OCI-LY7 (cell line): ENCODE measurements at places on chromosomes 11 and 22. TPM values are rescaled to one million over a fixed set of nuclear protein-coding genes. Genes with fewer than 3 reads are reported as not detected.

GRCh38 chr11:97964332-97965004 lies 1056.3 kb upstream of the CNTN5 start:
- DNase-seq, result no peak

- DNase-seq, result no peak
Measured at GRCh38 chr11:27282806-27283205, 80.2 kb downstream of the CCDC34 start.

The GGA1 gene
- total RNA-seq, result 167 and 172 TPM in 2 replicates

The RBFOX2 gene
- 54.3 and 55.4 TPM in 2 replicates for total RNA-seq

DNA sequence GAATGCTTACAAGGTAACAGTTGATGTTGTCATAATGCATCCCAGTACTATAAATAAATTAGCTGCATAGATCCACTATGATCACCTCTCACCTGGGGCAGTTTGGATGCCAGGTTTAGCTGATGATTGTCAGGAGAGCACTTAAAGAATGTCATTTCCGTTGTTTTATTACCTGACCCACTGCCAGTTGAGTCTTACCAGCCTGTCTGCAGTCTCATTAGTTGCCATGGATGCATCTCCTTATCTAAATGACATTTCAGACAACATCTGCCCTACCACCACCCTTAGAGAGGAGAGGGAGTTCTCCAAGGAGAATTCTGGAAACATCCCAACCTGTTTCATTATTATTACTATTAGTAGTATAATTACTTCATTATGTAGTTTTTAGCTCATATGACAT lies 339.1 kb upstream of the API5 start:
- DNase-seq, result no peak

DNA sequence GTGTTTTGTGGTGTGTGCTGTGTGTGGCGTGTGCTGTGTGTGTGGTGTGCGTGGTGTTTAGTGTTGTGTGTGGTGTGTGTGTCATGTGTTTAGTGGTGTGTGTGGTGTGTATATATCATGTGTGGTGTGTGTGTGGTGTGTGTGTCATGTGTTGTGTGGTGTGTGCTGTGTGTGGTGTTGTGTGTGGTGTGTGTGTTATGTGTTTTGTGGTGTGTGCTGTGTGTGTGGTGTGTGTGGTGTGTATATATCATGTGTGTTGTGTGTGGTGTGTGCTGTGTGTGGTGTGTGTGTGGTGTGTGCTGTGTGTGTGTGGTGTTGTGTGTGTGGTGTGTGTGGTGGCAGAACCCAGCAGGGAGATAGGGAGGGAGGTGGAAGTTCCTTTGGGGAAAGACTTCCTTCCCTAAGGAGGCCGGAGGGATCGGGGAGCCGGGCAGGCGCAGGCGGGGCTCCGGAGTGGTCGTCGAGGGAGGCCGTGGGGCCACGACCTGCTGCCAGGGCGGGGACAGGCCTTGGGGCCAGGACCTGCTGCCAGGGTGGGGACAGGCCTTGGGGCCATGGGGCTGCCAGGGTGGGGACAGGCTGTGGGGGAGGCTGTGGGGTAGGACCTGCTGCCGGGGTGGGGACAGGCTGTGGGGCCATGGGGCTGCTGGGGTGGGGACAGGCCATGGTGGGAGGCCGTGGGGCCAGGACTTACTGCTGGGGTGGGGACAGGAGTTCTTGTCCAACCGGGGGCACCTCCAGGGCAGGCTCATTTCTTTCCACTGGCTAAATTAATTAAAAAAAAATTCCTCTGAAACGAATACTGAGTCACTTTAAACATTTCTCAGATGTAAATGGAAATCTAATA lies 15.2 kb downstream of the PIM3 start:
- no peak for DNase-seq

DNA sequence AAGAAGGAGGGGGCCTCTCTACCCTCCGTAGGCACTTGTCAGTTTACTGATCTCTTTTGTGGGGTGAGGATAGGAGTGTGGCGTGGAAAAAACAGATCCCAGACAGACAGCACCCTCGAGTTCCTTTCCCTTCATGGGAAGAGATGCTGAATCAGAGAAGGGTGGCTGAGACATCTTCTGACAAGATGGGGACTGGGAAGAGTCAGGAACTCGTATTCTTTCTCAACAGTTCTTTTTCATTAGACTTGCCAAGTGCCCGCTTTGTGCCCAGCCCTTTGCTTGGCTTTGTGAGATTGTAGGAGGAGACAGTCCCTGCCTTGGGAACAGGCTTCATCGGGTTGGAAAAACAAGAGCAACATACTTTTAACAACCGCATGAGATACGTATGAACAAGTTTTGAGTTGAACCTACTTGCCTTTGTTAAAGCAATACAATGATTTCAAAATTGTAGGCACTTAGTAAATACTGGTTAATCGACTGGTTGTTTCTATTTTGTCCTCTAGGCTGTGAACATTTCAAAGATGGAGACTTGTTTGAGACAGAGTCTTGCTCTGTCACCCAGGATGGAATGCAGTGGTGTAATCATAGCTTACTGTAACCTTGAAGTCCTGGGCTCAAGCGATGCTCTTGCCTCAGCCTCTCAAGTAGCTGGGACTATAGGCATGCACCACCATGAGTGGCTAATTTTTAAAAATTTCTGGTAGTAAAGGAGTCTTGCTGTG lies 1.1 kb downstream of the RRM1 start:
- DNase-seq, result peak; percentile 55

DNA sequence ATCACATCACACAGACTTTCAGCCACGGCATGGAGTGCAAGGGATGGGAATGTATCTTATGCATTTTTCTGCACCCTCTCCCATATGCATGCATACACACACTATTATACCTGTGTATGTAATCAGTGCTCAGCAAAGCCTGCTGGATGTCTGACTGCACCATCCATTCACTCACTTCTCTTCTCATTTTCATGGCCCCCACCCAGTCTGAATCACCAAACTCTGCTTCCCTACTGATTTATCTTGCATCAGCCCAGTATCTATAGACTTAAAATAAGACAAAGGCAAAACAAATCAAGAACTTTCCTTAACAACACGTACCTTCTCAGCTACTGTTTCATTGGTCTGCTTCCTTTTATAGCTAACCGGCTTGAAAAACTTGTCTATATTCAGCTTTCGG lies 21.6 kb downstream of the DBX1 start:
- DNase-seq, result no peak

The PKP3 gene
- not detected in 2 replicates for total RNA-seq

DNA sequence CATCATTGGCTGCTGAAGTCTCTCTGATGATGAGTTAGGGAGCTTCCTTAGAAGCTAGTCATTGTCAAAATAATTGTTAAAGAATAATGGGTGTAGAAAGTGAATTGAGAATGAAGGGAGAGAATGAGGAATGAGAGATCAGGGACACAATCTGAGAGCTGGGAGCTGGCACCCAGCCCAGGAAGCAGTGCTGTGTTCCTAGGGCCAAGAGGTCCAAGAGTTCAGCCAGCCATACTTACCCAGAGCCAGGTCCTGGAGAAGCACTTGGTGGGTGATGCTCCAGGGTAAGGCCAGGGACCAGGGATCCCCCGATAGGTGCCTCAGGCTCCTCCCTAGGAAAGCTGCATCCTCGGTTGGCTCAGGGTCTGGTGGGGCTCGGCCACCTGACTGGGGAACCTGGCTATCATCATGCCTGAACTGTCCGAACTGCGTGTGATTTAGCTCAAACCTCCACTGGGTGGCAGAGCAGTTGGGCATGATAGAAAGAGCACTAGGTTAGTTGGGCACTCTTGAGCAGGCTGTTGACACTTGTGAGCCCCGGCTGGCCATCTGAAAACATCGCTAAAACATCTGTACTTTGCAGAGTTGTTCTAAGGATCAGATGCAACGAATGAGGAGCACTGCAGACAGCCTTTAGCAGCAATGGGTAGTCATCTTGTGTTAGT lies 123.9 kb upstream of the NCAM1 start:
- DNase-seq, result no peak
